Smooth muscle cell of the brain vasculature (primary cell): ENCODE measurements at places on chromosomes 12 and 14.
A peak's percentile ranks its signal among the peaks of the same experiment; 100 is the strongest.

DNA sequence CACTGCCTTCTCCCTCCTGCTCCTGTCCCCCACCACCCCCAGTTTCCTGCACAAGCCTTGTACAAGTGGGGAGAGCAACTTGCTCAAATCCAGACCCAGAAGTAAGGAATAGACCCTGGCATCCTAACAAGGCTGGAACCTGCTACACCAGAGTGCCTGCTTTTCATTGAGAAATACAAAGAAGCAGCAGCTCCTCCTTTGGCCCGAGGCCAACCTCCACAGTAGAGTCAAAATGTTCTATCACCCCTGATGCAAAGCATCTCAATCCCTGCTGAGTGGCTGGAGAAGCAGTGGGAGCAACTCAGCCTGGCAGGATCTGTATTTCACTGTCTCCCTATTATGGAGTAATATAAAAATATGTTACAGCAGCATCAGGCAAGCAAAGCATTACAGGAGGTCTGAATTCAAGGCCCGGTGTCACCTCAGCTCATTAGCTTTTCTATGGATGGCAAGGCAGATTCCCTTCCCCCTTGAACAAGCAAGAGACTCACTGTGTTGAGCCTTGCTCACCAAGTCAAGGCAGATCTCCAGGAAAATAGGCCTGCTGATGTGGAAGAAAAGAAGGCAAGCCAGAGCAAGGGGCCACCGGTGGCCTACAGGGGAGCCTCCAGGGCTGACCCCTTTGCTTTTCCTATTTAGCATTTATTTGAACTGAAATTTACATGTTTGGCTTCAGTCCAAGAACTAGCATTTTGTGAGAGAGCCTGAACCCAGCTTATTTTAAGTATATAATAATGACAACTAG lies 186.3 kb upstream of the EGLN3 start:
- DNase-seq = no peak

GRCh38 chr12:20367583-20368113 lies 689 bp upstream of the PDE3A start:
- no peak for DNase-seq

- DNase-seq = no peak
Measured at GRCh38 chr14:78904094-78904493, 733.9 kb downstream of the NRXN3 start.

GRCh38 chr14:24098927-24099813 lies 5.1 kb downstream of the PCK2 start:
- no peak for DNase-seq

DNA sequence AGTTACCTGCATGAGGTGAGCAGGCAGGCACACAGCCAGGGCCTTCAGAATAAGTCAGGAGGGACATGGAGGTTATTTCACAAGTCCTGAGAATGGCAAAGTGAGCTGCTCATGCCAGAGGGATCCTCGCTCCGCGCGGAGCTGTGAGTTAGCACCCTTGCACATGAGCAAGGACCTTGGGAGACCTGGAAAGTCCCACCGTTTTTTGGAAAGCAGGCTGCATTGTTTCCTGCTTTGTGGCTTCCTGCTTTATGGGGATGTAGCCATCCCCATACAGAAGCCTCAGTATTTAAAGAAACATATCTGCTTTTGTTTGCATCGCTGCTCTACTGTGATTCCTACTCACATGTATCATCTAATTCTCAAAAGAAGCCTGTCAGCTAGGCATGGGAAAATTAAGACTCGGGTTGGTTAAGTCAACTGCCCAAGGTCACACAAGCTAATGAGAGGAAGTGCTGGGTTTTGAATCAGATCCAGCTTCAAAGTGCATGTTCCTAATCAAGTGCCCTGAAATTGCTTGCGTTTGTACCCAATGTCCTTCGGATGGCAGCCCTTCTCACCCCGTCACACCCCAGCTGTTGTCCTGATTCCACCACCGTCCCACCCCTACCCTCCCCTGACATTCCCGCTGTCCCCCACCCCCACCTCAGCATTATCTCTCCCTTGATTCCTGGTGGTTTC lies 106.2 kb downstream of the CRACR2A start:
- no peak for DNase-seq

GRCh38 chr12:873954-874353 lies 75.5 kb downstream of the RAD52 start:
- DNase-seq = no peak

DNA sequence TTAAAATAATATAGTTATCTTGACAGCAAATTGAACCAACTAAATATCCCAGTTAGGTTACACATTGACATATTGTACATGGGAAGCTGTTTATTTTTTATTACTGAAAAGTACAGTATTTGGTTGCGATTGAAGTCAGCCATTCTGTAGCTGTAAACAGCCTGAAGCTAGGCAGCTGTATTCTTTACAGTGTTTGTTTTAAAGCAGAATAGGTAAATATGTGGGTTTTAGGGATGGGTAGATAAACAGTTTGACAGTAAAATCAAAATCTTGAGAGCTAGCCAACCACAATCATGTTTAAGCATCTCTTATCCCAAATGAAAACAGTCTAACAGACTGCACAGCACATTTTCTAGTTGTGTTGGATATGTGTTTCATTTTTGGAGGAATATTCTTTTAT lies 45.7 kb downstream of the TTC6 start:
- no peak for DNase-seq

- peak; percentile 43 for DNase-seq
Measured at GRCh38 chr12:71938728-71939385, at the start of gene TPH2. TSS of gene TPH2 (plus strand) at chr12:71938845. CDS start at chr12:71938987, 142 bp downstream.

GRCh38 chr12:78402366-78403134 lies 462.0 kb upstream of the SYT1 start:
- no peak for DNase-seq

DNA sequence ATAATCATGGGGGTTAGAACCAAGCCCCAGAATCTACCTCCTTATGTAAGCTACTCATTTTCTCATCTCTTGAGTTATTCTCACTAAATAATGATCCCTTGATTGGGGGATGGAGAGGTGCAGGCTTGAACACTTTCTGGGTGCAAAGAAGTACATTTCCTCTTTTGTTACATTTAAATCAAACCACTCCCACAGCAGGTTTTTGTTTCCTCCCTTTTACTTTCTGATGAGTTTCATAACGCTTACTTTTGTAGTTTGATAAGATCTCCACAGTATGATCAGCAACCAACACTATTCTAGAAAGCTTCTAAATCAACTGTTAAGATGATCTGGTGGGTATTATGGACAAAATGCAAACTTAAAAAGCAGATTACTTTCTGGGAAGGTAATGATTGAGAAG lies 20.5 kb downstream of the VCPKMT start:
- DNase-seq = no peak

GRCh38 chr14:89254166-89254909 lies 162.7 kb downstream of the FOXN3 start:
- no peak for DNase-seq

DNA sequence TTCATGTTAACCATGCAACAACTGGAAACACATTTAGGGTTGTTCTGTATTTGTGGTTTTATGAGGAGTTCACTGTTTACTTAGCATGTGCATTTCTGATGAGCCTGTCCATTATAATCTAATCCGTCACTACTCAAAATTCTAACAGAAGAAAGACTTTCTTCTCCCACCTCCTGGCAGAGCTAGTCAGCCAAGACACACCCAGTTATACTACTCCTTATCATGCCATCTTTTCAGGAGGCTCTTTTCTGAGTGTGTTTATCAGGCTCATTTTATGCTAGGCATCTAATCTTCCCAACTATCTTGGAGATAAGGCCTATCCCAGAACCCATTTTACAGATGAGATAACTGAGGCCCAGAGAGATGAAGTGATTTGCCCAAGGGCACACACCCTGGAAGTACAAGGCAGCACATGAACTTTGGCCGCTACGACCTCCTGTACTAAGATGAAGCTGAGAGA lies 10.4 kb upstream of the MED13L start:
- DNase-seq = no peak

DNA sequence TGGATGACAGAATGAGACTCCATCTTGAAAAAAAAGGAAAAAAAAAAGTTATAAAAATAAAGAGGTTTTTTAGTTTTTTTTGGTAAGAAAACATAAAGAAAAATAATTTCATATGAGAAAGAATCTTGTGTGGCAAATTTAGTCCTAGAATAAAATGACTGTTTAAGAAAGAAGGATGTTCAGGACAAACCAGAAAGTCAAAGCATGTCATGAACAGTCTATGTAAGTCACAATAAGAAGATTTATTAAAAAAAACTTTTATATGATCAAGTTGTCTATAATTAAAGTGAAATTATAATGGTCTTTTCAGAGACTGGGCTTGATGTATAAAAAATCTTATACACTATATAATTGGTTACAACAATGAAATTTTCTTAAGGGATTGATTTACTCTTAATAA lies 68.1 kb upstream of the HECTD1 start:
- no peak for DNase-seq

DNA sequence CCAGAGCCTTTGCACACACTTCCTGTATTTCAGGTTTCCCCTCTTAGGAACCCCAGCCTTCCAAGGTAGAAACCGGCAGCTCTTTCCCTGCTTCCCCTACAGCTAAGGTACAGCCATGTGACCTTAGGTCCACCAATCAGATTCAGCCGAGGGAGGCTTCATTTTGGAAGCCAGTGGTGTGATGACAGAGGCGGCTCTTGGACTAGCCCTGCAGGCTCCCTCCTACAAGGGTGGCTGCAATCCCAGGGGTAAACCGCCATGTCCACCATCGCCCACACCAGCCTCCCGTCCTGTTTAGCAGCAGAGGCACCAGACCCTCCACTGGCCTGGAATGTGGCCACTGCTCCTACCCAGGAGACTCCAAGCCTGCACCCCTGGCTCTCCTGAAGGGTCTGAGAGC lies 65.6 kb downstream of the SERPINA3 start:
- no peak for DNase-seq

DNA sequence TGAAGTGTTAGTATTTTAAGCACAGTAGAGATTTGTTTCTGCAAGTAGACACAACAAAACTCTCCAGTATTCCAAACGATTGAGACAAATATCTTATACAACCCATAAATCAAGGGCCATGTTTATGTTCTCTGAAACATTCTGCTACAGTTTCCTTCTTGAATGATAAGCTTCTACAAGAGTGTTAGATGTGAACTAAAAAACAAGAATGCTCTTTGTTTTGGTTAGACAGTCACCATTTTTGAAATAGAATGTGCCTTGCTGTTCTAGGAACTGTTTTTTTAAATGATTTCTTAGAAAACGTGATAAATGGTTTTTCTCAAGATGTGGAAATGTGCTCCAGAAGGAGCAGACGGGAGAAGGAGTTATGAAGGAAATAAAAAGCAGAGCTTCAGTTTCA lies 1656.3 kb upstream of the FLRT2 start:
- no peak for DNase-seq

DNA sequence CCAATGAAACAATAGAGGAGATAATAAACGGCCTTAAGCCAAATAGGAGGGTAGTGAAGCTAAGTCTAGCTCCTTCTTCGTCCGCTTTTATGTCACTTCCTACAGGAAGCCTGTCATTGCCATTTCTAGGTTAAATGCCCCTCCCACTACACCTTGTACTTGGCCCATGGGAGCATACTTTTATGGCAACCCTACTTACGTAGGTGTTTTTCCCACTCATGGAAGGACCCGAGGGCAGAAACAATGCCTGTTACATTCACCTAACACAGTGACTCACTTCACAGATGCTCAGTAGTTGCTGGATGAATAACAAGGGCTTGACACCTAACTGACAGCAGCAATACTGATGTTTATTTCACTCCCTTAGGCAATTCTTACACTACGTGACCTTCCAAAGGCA lies 44.5 kb downstream of the ALKBH1 start:
- DNase-seq = no peak
